Coronary artery (tissue), 2 donors: ENCODE measurements at places on chromosomes 2 and 18.

- DNase-seq, result no peak
Measured at GRCh38 chr18:46196627-46197243, 92.5 kb downstream of the HAUS1 start.

DNA sequence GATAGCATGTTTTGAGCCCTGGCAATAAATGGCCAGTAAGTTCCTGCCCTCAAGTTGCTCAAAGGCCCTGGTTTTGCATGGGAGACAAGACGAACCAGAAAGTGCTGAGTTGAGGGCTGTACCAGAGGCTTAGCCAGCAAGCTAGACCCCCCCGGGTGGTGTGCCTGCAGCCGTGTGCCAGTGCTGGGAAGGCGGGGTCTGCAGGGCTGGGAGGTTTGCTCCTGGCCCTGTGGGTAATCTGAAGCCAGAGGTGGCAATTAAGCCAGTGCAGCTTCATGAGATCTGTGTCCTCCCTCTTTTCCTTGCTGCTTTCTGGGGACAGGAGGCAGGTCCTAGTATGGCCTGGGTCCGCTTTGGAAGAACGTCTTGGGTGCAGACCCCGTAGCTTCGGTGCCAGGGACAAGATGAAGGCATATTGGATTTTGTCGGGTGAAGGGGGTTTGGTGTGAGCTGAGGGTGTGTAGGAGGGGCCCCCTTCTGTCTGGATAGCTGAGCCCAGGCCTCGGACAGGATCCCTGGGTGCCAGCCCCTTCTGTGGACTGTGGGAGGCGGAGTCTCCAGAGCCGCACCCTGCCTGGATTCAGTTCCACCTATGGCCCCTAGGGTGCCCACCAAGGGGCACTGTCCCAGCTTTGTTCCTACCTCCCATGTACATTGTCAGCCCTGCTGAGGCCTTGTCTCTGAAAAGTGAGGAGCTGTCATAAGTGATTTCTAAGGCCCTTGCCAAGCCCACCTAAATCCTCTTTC, 15.6 kb downstream of the ATOH8 start:
- no peak for DNase-seq

DNA sequence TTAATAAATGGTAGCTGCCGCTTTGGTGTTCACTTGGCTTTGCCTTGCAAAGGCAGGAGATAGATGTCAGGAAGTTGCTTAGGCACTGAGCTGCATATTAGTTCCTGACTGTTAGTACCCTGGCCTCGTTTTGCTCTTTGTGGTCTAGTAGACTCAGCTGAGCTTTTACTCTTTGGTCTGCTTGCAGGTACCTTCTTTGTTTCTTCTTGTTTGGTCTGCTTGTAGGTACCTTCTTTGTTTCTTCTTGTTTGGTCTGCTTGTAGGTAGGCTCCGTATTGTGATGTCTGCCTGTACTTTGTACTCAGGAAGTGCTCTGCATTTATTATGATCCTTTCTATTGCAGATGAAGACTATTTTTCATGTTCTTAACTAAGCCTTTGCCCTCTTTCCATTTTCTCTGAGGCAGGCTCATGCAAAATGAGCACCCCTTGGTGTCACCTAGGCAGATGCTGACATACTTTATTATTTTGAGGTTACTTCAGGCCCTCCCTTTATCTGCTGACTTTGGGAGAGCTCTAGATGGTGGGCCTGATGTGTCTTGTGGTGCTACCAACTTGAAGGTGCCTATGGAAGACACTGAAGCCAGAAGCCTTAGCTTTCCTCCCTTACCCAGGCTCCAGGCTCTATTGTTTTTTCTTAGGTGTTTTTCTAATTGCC, 6.0 kb downstream of the RPIA start:
- no peak for DNase-seq

GRCh38 chr2:179636995-179637394, 224.4 kb downstream of the ZNF385B start:
- no peak for DNase-seq

DNA sequence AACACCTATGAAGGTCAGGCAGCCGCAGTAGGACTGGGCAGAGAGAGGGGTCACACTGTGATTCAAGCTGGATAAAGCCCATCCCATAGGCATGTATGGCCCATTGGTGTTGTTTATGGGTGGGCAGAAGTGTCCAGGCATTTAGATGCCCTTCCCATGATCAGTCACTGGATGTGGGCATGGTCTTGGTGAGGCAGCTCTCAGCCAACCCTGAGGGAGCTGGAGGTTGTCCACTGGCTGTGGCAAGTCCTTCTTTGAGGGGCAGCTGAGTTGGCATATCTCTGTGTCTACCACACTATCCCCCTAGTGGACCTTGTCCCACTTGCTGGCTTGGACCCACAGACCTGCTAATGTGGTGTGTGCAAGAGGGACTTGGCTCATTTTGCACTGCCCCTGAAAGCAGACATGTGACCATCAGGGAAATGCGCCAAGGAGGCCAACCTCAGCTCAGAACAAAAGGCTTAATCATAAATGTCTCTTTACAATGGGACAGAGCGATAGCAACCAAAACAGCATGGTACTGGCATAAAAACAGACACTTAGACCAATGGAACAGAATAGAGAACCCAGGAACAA, 82.0 kb downstream of the TMEM17 start:
- DNase-seq, result no peak
